ENCODE measurements at places on chromosomes 7 and 10. TPM values are rescaled to one million over a fixed set of nuclear protein-coding genes. Genes with fewer than 3 reads are reported as not detected.

GRCh38 chr7:133064082-133064820 is 17.6 kb downstream of the CHCHD3 start:
- peak; percentile 8 for DNase-seq

GRCh38 chr10:59311025-59311424 is 51.3 kb downstream of the FAM13C start:
- no peak for DNase-seq

GRCh38 chr10:63720676-63721075 is 199.5 kb downstream of the REEP3 start:
- no peak for DNase-seq

DNA sequence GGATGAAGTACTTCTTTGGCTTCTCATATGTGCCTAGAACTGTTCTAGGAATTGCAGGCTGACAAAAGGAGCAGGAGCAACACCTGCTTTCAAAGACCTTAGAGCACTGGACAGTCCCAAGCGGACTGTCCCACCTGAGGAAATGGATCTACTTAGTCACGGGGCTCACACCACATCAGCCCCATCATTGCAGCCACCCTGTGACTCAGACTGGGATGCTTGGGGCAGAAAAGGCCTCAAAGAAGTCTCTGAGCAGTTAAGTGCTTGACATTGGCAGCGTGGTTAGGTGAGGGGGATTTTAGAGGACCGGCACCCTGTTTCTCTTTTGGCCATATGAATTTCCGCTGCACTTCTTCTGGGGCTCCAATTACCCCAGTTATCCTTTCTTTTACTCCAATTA is 256.6 kb downstream of the USP6NL start:
- DNase-seq = no peak

DNA sequence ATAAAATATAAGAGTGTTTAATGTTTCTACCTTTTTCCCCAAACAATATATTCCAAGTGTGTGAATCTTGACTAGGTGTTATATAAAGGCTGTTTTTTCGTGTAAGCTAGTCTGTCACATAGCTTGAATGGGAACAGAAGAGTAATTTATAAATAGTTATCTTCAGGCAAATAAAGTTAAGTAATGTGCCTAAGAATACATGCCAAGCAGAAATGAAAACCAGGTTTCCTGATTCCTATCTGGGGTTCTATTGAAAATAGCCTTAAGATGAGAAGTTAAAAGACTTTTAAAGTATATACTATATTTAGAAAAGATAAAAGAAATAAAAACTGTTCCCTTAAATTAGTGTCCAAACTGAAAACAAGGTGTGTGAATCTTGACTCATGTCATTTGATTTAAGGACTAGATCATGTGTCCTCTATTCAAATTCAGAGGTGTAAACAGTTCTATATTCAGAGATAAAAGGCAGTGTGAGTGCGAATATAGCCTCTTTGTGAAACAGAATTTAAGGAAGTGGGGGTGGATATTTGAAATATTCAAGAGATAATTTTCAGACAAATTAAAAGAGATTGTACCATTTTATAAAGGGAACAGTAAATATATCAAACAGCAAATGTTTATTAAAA is 247.5 kb downstream of the THSD7A start:
- DNase-seq = no peak

GRCh38 chr10:97234400-97234799 is 48.6 kb upstream of the SLIT1 start:
- DNase-seq = peak; percentile 64

GRCh38 chr10:64086083-64086767 is 565.0 kb downstream of the REEP3 start:
- no peak for DNase-seq

GRCh38 chr10:79507440-79508167 is 4.7 kb upstream of the EIF5AL1 start:
- no peak for DNase-seq

- no peak for DNase-seq
Measured at GRCh38 chr7:22576612-22577469, 76.9 kb upstream of the STEAP1B start.

GRCh38 chr7:42127232-42127622 is 109.8 kb downstream of the GLI3 start:
- DNase-seq = no peak

DNA sequence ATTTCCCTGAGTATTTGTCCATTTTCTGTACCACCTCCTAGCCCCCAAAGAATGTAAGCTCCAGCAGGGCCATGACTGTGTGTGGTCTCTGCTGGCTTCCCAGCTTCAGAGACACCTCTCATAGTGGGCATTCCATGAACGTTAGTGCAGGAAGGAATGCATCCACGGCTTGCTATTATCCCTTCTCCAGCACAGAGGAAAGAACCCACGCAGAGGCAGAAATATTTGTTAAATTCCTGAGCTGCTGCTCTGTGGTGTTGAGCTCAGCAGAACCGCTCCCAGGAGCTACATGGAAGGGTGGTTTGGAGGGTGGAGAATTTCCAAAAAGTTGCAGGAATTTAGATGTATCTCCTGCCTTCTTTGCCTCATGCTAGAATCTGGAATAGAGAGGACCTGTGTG is 275.2 kb downstream of the POU6F2 start:
- DNase-seq = no peak

- DNase-seq = peak; percentile 7
Measured at GRCh38 chr10:85791818-85792532, 574.6 kb downstream of the GRID1 start.

DNA sequence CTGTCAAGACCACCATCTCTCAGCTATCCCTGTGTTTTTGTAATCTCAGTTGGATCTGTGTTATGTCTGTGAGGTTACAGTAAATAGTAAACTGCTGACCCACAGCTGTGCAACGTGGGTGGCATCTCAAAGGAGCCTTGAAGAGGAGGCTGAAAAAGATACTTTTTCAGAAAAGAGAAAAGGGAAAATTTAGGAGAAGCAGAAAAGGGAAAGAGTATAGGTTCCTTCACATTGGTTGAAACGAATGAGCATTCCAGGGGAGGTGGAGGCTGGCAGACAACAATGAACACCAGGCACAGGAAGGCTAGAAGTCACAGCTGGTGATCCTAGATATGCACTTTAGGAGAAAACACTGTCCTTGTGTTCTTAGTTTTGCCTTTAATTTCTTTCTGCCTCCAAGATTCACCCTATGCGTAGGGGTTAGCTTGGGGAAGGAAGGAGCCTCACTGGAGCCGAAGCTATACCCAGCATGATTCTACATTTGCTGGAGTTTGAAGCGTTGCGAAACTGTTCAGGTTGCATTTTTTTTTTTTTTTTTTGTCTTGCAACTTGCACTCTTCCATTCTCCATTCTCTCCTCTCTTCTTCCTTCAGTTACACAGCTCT is 18.3 kb downstream of the CPED1 start:
- DNase-seq = no peak

DNA sequence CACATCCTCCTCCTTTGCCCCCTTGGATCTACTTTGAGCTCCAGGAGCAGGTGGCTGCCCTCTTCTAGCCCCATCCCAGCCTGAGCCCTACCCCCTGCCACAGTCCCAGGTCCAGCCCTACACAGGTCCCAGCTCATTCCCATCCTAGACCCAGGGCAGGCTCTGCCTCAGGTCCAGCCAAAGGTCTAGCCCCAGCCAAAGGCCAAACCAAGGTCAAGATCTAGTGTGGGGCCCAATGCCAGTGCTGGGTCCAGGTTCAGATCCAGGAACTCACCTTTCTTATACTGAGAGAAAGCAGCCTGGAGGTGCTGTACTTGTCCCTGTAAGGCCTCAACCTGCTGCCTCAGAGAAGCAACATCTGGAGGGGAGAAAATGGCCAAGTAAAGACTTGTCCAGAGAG is 8.5 kb downstream of the SFTPD start:
- no peak for DNase-seq

GRCh38 chr7:130872756-130873448 is 138.9 kb upstream of the KLF14 start:
- no peak for DNase-seq

- DNase-seq = no peak
Measured at GRCh38 chr10:25965584-25965983, 31.6 kb downstream of the MYO3A start.

GRCh38 chr7:114422507-114423501 is 8.2 kb downstream of the FOXP2 start:
- no peak for DNase-seq

The ASB10 gene
- not detected for total RNA-seq

The RBAK gene
- total RNA-seq = 4.1 TPM

The SPDYE2 gene
- not detected for total RNA-seq

The PLAC9 gene
- 0.40 TPM for total RNA-seq

The VWDE gene
- total RNA-seq = under 0.01 TPM

The KCP gene
- total RNA-seq = not detected

Data from lung microvascular endothelial cell (primary cell).